ENCODE measurements at places on chromosomes 5 and 9. TPM values are rescaled to one million over a fixed set of nuclear protein-coding genes. Genes with fewer than 3 reads are reported as not detected.

Gene C5orf58
- not detected for total RNA-seq

Gene CATSPER3
- not detected for total RNA-seq

Gene SLCO6A1
- total RNA-seq, result not detected

Gene EFNA5
- total RNA-seq, result 4.7 TPM

Gene PHAX
- 36.6 TPM for total RNA-seq

- DNase-seq, result no peak
- no peak overlapping the region for H3K4me3 ChIP-seq
- H3K27me3 ChIP-seq, result no peaks in the 10 kb centered on the region
- H3K36me3 ChIP-seq, result no peaks in the 10 kb centered on the region
- no peaks in the 10 kb centered on the region for H3K4me1 ChIP-seq
- H3K27ac ChIP-seq, result peak overlapping the region; percentile 16
Observed at GRCh38 chr5:94793113-94793815, 174.8 kb downstream of the SLF1 start.

DNA sequence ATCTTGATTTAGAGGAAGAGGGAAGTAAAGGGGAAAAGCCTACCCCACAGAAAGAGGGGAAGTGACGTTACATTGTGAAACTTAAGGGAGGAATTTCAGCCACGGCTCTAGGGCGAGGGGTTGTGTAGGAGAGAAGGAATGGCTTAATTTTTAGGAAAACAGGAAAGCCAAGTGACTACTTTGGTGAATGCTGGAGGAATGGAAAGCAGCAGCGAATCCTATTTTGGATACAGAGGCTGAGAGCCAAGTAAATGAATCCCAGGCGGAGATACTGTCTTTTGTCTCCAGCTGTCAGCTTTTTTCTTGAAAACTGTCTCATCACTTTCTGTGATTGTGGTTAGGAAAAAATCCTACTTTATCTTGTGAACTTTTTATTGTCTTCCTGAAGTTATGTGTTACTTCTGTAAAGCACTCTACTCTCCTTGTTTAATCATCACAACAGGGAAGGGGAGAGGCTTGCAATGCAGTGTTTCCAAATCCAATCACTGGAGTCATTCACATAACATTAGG is 188.4 kb downstream of the TSSK1B start:
- H3K27me3 ChIP-seq, result no peaks in the 10 kb centered on the region
- no peak overlapping the region for H3K4me3 ChIP-seq
- H3K4me1 ChIP-seq, result peaks cover 27% of the 10 kb centered on the region

DNA sequence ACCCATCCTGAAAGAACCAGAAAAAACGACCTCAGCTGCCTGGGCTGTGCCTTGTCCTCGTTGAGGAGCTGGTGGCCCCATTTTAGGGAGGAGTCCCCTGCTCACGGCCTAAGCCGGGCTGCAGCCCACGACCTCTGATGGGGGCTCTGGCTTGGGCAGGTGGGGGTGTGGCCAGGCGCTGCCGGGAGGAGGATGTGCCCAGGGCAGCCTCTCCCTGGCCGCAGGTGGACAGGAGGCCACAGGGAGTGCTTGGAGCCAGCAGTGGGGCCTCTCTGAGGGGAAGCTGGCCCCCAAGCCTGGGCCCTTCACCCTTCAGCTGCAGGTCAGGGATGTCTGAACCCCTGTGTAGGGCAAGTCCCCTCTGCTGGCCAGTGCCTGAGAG is 2.5 kb downstream of the DIPK1B start:
- H3K27me3 ChIP-seq, result peaks cover 5% of the 10 kb centered on the region
- H3K4me3 ChIP-seq, result no peak overlapping the region
- no peaks in the 10 kb centered on the region for H3K36me3 ChIP-seq
- peaks cover 46% of the 10 kb centered on the region for H3K4me1 ChIP-seq

DNA sequence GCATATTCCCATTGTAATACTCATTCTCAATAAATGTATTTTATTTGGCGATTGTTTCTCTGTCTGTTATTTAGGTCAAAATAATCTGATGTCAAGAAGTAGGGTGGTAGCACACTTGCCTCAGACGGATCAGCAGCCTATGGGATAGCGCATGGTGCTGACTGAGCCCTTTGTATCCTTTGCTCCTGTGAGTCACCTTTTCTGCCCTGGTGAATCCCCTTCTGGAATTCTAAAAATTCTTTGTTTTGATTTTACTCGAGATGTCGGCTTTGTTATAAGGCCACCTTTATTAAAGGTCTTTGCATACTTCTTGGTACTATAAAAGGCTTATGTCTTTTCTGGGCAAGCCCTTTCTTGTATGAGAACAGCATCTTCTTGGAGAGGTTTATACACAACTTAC is 1187.8 kb downstream of the CDH9 start:
- H3K36me3 ChIP-seq, result no peaks in the 10 kb centered on the region
- DNase-seq, result no peak
- H3K4me3 ChIP-seq, result no peak overlapping the region
- no peaks in the 10 kb centered on the region for H3K27me3 ChIP-seq
- no peak overlapping the region for H3K27ac ChIP-seq
- H3K4me1 ChIP-seq, result no peaks in the 10 kb centered on the region

GRCh38 chr5:77035950-77036349 is 5.7 kb downstream of the AGGF1 start:
- H3K36me3 ChIP-seq, result peaks cover 33% of the 10 kb centered on the region
- DNase-seq, result no peak
- no peaks in the 10 kb centered on the region for H3K27me3 ChIP-seq
- no peak overlapping the region for H3K27ac ChIP-seq
- H3K4me1 ChIP-seq, result peaks cover 13% of the 10 kb centered on the region

GRCh38 chr5:179858241-179858585 is 404 bp downstream of the MRNIP start:
- no peaks in the 10 kb centered on the region for H3K36me3 ChIP-seq
- no peaks in the 10 kb centered on the region for H3K27me3 ChIP-seq
- DNase-seq, result peak; percentile 47
- peak overlapping the region; percentile 77 for H3K4me3 ChIP-seq

DNA sequence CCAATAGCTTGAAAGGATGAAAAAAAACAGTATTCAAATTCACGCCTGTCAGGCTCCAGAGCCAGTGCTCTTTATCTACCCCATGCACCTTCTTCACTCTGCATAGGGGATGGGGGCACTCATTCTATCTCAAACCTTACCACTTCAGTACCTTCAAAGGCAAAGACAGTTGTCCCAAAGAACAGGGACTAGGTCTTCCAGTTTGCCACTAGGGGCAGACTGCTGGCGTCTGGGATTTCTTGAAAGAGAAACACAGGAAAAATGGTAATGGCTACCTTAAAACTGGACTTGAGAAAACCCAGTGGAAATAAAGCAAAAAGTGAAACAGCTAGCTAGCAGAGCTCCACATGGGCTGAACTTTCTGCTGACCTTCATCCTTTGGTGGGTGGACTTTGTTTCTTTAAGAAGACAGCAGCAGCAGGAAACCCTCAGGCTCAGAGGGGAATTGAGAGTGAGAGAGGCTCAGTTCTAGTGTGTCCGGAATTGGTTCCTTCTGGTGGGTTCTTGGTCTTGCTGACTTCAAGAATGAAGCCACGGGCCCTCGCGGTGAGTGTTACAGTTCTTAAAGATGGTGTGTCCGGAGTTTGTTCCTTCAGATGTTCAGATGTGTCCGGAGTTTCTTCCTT is 41.0 kb upstream of the SLC36A1 start:
- H3K4me3 ChIP-seq, result no peak overlapping the region
- H3K4me1 ChIP-seq, result no peaks in the 10 kb centered on the region
- no peaks in the 10 kb centered on the region for H3K36me3 ChIP-seq
- no peaks in the 10 kb centered on the region for H3K27me3 ChIP-seq
- H3K27ac ChIP-seq, result no peak overlapping the region

DNA sequence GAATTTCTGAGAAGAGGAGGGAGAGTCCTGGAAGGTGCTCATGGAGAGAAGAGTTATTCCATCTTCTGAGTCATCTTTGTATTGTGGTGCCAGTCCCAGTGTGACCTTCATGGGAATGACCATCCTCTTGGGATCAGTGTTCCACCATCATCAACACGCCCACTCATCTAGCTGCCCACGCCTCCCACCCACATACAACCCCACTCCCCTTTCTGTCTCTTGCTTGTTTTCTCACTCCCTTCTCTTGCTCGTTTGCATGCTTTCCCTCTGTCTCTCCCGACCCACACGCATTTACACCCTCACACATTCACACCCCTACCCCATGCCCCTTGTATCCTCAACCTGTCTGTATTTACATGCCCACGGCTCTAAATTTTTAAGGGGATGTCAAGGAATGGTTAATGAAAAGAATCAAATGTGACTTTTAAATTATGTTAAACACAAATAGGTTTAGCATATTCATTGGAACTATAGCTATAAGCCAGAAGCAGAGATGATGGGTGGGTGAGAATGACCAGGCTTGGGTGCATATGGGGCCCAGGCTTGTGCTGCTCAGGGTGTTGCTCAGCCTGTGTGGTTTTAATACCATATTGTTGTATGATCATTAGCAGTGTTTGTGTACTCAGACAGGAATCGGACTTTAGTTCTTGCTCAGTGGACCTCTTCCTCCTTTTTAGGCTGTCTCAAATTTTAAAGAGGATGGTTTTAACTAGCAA is 160.4 kb downstream of the ARHGAP26 start:
- no peaks in the 10 kb centered on the region for H3K36me3 ChIP-seq
- H3K27me3 ChIP-seq, result no peaks in the 10 kb centered on the region
- no peak overlapping the region for H3K4me3 ChIP-seq
- peaks cover 33% of the 10 kb centered on the region for H3K4me1 ChIP-seq
- H3K27ac ChIP-seq, result peak overlapping the region; percentile 21

DNA sequence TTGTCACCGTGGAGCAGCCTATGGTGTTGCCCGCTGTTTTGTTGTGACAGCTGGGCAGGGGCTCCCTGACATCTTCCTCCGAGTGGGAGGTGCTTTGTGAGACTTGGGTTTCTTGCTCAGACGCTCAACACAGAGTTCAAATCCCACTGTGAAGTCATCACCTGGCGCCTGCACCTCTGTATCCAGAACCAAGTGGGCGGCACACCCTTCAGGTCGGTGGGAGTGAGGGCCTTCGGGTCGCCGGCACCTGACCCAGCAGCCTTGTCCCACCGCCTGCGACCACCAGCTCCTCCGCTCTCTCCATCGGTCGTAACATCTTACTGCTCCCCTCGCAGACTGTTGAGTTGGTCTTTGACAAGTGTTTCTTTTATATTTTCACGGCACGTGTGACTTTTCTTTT is 37.6 kb upstream of the EXOC3 start:
- H3K27me3 ChIP-seq, result no peaks in the 10 kb centered on the region
- H3K27ac ChIP-seq, result no peak overlapping the region
- no peak for DNase-seq
- H3K36me3 ChIP-seq, result no peaks in the 10 kb centered on the region
- H3K4me1 ChIP-seq, result no peaks in the 10 kb centered on the region
- no peak overlapping the region for H3K4me3 ChIP-seq

- H3K4me3 ChIP-seq, result no peak overlapping the region
- H3K36me3 ChIP-seq, result no peaks in the 10 kb centered on the region
- DNase-seq, result no peak
- H3K27me3 ChIP-seq, result no peaks in the 10 kb centered on the region
Observed at GRCh38 chr5:151162776-151163175, 5.2 kb upstream of the ANXA6 start.

DNA sequence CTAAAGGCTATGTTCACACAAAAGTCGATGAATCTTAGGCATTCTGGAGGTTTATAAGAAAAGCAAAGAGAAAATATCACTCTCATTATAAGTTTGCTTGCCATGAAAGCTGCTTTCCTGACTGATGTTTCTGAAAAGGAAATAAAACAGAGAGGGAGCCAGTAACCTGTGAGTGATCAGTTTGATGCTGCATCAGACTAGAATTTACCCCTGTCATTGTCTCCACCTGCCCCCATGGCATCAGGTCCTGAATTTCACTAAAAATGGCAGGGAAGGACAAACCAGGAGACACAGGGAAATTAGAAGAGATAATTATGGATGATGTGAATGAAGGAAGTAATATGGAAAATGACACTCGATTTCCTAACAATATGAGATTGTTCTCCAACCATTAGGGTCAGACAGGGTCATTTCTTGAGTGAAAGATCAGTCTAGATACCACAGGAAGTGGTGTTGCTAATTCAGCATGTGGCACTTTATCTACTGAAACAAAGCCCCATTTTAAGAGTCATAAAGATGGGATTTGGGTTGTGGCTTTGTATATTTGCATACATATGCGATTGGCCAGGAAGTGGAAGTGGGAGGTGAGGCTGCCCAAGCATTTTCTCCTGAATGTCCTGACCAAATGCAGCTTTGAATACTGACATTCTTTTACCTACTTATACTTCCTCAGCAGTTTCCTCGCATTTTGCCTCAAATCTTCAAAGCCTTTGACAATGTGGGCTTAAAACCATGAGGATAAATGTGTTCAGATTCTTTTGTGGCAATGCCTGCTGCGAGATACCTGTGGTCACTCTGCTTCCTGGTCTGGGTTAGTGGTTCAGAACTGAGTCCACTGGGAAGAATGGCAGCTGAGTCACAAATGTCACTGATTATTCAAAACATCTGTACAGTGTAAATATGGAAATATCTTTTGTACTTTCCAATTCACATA is 29.7 kb downstream of the MEGF10 start:
- H3K27me3 ChIP-seq, result no peaks in the 10 kb centered on the region
- no peak for DNase-seq
- no peak overlapping the region for H3K27ac ChIP-seq
- H3K36me3 ChIP-seq, result no peaks in the 10 kb centered on the region
- H3K4me1 ChIP-seq, result no peaks in the 10 kb centered on the region
- H3K4me3 ChIP-seq, result no peak overlapping the region

- no peak overlapping the region for H3K27ac ChIP-seq
- H3K4me1 ChIP-seq, result no peaks in the 10 kb centered on the region
- H3K4me3 ChIP-seq, result no peak overlapping the region
- no peak for DNase-seq
Observed at GRCh38 chr5:167642779-167643517, 648.5 kb upstream of the WWC1 start.

- no peaks in the 10 kb centered on the region for H3K27me3 ChIP-seq
- peaks cover 33% of the 10 kb centered on the region for H3K4me1 ChIP-seq
- no peak for DNase-seq
Observed at GRCh38 chr5:141834331-141834730, 43.9 kb downstream of the PCDH1 start.

DNA sequence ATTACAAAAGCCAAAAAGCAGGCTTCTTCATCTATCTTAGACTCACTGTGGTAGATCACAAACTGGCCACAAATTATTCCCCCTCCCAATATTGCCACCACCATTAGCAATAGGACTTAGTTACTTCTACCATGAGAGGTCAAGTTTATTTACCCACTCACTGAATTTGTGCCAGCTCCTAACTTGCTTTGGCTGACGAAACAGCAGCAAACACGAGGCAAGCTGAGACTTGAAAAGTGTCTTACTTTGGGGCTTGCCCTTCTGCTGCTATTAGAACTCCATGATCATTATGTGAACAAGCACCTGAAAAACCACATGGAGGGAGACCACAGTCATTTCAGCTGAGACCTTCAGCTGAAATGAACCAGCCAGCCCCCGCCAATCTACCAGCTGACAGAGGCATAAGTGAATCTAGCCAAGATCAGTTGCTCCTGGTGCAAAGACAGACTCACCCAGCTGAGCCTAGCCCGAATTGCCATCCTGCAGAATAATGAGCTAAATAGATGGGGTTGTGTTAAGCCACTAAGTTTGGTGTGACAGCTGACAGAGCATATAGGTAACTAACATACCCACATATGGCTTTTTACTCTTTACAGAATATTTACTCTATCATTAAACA is 5.7 kb downstream of the WDR41 start:
- no peaks in the 10 kb centered on the region for H3K4me1 ChIP-seq
- peak; percentile 31 for DNase-seq
- H3K27ac ChIP-seq, result no peak overlapping the region
- peaks cover 4% of the 10 kb centered on the region for H3K36me3 ChIP-seq
- H3K4me3 ChIP-seq, result no peak overlapping the region
- H3K27me3 ChIP-seq, result no peaks in the 10 kb centered on the region
